ENCODE measurements at places on chromosomes 13 and 19.
A peak's percentile ranks its signal among the peaks of the same experiment; 100 is the strongest.

GRCh38 chr19:47176627-47177090 is 46.0 kb downstream of the SAE1 start:
- H3K27ac ChIP-seq, result peak overlapping the region; percentile 87
- H3K4me3 ChIP-seq, result peak overlapping the region; percentile 76
- no peaks in the 10 kb centered on the region for H3K27me3 ChIP-seq
- H3K4me1 ChIP-seq, result peaks cover 36% of the 10 kb centered on the region
- peaks cover 29% of the 10 kb centered on the region for H3K36me3 ChIP-seq

DNA sequence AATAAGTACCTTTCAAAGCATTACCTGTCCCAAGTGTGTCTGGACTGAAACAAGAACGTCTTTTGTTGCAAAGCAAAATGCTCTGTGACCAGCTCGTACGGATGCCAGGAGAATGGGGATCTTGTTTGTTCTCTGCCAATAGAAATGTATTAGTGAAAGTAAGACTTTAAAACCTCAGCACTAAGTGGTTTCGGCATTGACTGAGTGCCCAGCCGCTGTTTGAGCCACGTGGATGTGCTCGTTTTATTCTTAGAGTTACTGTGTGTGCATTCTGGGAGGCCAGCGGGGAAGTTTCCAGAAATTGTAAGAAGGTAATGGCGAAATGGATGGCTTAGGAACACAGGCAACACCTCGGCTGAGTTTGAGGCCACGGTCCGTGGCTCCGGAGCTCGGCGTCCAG is 117.1 kb upstream of the USP29 start:
- no peaks in the 10 kb centered on the region for H3K27me3 ChIP-seq
- H3K27ac ChIP-seq, result no peak overlapping the region
- no peak overlapping the region for H3K4me3 ChIP-seq
- H3K36me3 ChIP-seq, result peaks cover 3% of the 10 kb centered on the region
- no peaks in the 10 kb centered on the region for H3K4me1 ChIP-seq

DNA sequence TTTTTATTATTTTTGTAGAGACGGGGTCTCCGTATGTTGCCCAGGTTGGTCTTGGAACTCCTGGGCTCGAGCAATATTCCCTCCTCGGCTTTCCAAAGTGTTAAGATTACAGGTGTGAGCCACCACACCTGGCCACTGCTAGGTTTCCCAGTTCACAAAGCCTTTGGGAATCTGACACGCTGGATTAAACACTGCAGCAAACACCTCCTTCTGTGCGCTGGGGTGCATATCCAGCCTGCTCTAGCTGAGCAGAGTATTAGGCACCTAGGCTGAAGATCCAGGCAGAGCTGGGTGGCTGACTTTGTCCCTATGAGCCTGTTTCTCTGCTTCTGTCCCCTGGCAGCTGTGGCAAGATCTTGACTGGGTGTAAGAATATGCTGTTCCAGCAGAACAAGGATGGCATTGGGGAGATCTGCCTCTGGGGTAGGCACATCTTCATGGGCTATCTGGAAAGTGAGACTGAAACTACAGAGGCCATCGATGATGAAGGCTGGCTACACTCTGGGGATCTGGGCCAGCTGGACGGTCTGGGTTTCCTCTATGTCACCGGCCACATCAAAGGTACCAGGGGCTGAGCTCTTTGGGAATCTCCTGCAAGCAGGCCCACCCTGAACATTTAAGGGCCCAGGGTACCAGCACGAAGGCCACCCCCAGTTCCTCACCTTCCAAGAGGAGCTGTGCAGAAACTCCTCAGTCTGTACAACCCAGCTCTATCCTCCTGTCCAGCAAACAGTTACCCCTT is 49.8 kb downstream of the ACSBG2 start:
- no peak overlapping the region for H3K4me3 ChIP-seq
- no peak for DNase-seq
- no peak overlapping the region for H3K27ac ChIP-seq

GRCh38 chr19:50427997-50428425 is 4.7 kb upstream of the MYBPC2 start:
- no peak overlapping the region for H3K27ac ChIP-seq
- H3K36me3 ChIP-seq, result no peaks in the 10 kb centered on the region
- DNase-seq, result no peak

GRCh38 chr19:1752009-1752756 is 1.1 kb upstream of the ONECUT3 start:
- H3K36me3 ChIP-seq, result no peaks in the 10 kb centered on the region
- DNase-seq, result no peak
- H3K4me3 ChIP-seq, result no peak overlapping the region
- peaks cover 24% of the 10 kb centered on the region for H3K27me3 ChIP-seq
- H3K4me1 ChIP-seq, result peaks cover 12% of the 10 kb centered on the region
- H3K27ac ChIP-seq, result no peak overlapping the region

DNA sequence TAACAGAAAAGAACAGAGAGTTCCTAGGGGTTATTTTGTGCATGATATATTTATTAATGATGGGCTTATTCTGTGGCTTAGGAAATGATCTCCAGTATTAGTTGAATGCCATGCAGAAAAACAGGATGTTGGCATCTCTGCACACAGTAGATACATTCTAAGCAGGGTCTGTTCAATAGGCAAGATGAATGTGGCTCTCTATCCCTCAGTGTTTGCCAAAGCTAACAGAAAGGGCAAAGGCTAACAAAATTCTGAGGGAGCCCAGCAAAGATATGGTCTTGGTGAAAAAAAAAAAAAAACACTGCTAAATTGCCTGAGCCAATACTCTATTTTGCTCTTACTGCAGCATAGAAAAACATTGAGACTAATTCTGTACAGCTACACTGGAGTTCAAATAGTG is 1095.8 kb downstream of the UQCRFS1 start:
- H3K27me3 ChIP-seq, result no peaks in the 10 kb centered on the region
- H3K4me3 ChIP-seq, result no peak overlapping the region
- H3K36me3 ChIP-seq, result no peaks in the 10 kb centered on the region
- H3K27ac ChIP-seq, result no peak overlapping the region
- no peak for DNase-seq

GRCh38 chr13:45830121-45830520 is 21.4 kb downstream of the SIAH3 start:
- H3K27me3 ChIP-seq, result no peaks in the 10 kb centered on the region
- H3K4me3 ChIP-seq, result no peak overlapping the region
- no peak for DNase-seq
- H3K27ac ChIP-seq, result no peak overlapping the region
- H3K4me1 ChIP-seq, result peaks cover 13% of the 10 kb centered on the region

GRCh38 chr19:46924874-46925547 is 64.2 kb downstream of the ARHGAP35 start:
- H3K4me3 ChIP-seq, result peak overlapping the region; percentile 80
- peak overlapping the region; percentile 89 for H3K27ac ChIP-seq
- H3K36me3 ChIP-seq, result peaks cover 15% of the 10 kb centered on the region
- H3K4me1 ChIP-seq, result peaks cover 55% of the 10 kb centered on the region
- H3K27me3 ChIP-seq, result no peaks in the 10 kb centered on the region

- DNase-seq, result no peak
- peaks cover 17% of the 10 kb centered on the region for H3K27me3 ChIP-seq
- no peak overlapping the region for H3K4me3 ChIP-seq
- H3K4me1 ChIP-seq, result peaks cover 17% of the 10 kb centered on the region
- no peaks in the 10 kb centered on the region for H3K36me3 ChIP-seq
- H3K27ac ChIP-seq, result no peak overlapping the region
These were observed 21.1 kb downstream of the SYDE1 start for GRCh38 chr19:15128162-15128770.

GRCh38 chr19:8042900-8043299 is 9.7 kb upstream of the CCL25 start:
- peaks cover 5% of the 10 kb centered on the region for H3K27me3 ChIP-seq
- H3K4me1 ChIP-seq, result no peaks in the 10 kb centered on the region
- no peak overlapping the region for H3K4me3 ChIP-seq
- DNase-seq, result no peak

GRCh38 chr13:38444904-38445303 is 95.3 kb downstream of the UFM1 start:
- H3K36me3 ChIP-seq, result no peaks in the 10 kb centered on the region
- H3K4me3 ChIP-seq, result no peak overlapping the region
- H3K27me3 ChIP-seq, result no peaks in the 10 kb centered on the region

DNA sequence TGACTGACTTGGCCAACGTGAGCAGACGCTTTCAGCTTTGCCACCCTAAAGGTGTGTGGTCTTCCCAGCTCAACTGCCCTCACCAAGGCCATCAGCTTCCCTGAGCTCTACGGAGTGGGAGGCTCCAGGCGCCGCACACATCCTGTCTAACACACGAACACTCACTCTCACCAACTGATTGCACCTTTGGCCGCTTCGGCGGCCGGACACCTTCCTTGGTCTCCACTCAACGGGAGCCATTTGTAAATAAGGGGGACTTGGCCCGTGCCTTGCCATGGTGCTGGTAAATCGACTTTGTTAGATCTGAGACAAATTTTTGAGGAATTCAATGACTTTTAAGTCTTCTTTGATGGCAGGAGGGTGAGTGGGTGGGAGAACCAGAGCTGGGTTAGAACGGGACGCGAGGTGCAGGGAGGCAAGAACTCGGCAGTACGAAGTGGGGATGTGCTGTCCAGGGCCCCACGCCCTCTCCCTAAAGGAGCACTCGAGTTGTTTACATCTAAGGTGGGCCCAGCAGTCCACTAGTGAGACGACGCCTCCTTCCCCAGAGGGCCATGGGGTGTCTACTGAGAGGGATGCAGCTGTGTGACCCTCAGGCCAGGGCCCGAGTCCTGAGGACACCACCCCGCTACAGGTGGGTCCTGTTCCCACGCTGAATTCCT is 4.4 kb downstream of the C13orf46 start:
- no peak for DNase-seq
- peaks cover 19% of the 10 kb centered on the region for H3K27me3 ChIP-seq
- peak overlapping the region; percentile 49 for H3K27ac ChIP-seq
- H3K4me1 ChIP-seq, result no peaks in the 10 kb centered on the region
- H3K36me3 ChIP-seq, result no peaks in the 10 kb centered on the region

- no peaks in the 10 kb centered on the region for H3K36me3 ChIP-seq
- peak overlapping the region; percentile 98 for H3K27ac ChIP-seq
- DNase-seq, result no peak
- H3K27me3 ChIP-seq, result peaks cover 9% of the 10 kb centered on the region
These were observed 5.6 kb upstream of the ARRDC2 start for GRCh38 chr19:18002347-18002850.

DNA sequence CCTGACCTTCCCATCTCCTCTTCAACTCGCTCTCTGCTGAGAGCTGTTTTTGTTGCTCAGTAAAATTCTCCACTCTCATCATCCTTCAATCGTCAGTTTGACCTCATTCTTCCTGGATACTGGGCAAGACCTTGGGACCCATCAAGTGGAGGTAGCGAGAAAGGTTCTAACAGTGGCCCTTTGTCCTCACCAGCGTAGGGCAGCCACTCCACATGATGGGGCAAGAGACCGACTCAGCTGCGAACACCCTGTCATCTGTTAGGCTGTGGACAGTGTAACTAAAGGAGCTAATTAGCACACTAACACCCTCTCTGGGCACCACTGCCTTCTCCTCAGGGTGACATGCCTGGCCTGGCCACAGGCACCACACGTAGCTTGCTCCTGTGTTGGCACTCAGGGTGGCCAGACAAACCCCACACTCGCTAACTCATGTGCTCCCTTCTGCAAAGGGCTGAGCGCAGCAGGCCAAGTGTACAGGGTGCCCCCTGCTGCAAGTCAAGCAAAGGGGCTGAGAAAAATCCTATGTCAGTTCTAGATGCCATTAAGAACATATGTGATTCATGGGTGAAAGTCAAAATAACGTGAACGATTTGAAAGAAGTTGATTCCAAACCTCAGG is 1216.0 kb downstream of the SLITRK5 start:
- no peak for DNase-seq
- no peaks in the 10 kb centered on the region for H3K36me3 ChIP-seq
- no peak overlapping the region for H3K27ac ChIP-seq

DNA sequence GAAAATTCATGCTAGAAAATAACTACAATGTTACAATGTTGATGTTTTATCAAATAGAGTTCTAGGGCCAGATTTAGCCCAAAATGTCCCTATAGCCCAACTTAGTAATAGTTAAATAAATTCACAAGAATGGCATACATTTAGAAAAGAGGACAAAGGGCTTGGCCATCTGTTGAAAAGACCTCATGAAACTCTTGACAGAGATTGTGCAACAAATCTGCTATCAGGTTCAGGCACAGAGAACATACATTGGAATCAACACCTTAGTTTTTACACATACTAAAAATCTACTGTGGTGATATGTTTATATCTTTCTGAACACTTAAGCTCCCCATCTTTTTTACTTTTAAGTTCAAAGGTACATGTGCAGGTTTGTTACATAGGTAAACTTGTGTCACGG is 298.3 kb upstream of the DACH1 start:
- no peak overlapping the region for H3K27ac ChIP-seq
- DNase-seq, result no peak
- H3K27me3 ChIP-seq, result no peaks in the 10 kb centered on the region
- no peaks in the 10 kb centered on the region for H3K4me1 ChIP-seq

DNA sequence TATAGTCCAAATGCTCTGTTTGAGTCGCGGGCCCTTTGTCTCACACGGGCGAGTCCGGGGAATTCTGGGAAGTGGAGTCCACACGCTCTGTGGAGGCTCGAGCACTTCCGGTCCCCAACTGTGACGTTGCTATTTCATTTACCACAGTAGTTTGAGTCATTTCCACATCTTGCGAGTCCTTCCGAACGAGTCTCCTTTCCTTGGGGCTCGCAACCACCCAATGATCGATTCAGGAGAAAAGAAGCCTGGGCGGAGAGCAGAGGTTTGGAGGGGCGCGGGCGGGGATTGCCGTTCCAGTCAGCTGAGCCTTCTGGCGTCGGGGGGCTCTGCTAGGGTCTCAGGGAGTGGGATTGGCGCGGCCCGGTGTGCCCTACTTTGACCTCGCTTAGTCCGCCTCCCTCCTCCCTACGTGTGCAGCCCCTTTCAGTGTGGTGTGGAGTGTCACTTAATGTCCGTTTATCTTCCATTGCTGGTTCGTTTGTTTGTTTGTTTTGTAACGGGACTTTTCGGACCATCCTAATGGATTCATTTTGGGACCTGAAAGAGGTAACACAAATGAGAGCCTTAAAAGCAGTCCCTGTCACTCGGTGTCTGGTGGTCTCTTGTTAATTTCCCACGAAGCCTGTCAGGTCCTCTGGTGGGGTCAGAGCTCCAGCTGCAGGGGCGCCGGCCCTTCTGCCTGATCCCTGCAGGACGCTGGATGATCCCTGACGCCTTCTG is at the start of gene ZNF222:
ZNF222 (plus strand) TSS at position 163 of the 720 bp plus-strand sequence; CDS start at position 221, 58 bp downstream.
- peak within 1 kb of the TSS; percentile 96 for H3K4me3 ChIP-seq
- peak within 1 kb of the TSS; percentile 94 for H3K27ac ChIP-seq
- peaks cover 19% of the 10 kb centered on the region for H3K27me3 ChIP-seq

GRCh38 chr19:58518256-58519086 is 1.1 kb downstream of the ZBTB45 start:
- no peak for DNase-seq
- peaks cover 5% of the 10 kb centered on the region for H3K36me3 ChIP-seq
- peak overlapping the region; percentile 96 for H3K4me3 ChIP-seq
